ENCODE measurements at places on chromosomes 16 and 17.

DNA sequence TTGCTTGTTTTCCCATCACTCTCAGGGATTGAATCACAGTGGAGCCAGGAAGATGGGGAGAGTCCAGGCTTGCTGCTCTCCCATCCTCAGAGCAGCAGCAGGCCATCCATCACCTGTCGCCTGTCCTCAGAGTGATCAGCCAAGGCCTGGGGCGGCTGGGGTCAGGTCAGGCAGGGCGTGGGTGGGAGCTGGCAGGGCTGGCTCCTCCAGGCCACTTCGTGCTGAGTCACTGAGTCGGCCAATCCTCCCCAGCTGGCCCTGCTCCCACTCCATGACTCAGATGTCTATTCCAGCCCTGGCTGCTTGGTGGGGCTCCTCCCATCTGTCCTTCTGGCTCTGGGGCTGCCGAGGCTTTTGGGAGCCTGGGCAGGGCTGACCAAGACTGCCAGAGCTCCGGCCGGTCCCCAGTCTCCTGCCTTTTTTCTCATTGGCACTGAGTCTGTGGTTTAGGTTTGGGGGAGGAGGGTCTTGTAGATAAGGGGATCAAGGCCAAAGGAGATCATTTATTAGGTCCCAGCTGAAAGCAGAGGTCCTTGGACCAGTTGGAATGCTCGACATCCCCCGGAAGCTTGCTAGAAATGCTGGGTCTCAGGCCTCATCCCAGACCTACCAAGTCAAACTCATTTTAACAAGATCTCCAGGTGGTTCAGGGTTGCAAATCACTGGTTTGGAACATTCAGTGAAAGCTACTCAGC is 72.7 kb downstream of the ABCC1 start:
- peak; percentile 38 for DNase-seq

- peak; percentile 83 for DNase-seq
These were observed at the start of gene SAMD14 for GRCh38 chr17:50129728-50130558. Gene SAMD14, minus strand, starts transcription at chr17:50130160. Its CDS starts 5,201 bp downstream, at chr17:50124959.

- no peak for DNase-seq
These were observed 67.7 kb upstream of the BCO1 start for GRCh38 chr16:81170824-81171223.

- no peak for DNase-seq
These were observed 30.4 kb upstream of the CCL1 start for GRCh38 chr17:34393401-34393800.

DNA sequence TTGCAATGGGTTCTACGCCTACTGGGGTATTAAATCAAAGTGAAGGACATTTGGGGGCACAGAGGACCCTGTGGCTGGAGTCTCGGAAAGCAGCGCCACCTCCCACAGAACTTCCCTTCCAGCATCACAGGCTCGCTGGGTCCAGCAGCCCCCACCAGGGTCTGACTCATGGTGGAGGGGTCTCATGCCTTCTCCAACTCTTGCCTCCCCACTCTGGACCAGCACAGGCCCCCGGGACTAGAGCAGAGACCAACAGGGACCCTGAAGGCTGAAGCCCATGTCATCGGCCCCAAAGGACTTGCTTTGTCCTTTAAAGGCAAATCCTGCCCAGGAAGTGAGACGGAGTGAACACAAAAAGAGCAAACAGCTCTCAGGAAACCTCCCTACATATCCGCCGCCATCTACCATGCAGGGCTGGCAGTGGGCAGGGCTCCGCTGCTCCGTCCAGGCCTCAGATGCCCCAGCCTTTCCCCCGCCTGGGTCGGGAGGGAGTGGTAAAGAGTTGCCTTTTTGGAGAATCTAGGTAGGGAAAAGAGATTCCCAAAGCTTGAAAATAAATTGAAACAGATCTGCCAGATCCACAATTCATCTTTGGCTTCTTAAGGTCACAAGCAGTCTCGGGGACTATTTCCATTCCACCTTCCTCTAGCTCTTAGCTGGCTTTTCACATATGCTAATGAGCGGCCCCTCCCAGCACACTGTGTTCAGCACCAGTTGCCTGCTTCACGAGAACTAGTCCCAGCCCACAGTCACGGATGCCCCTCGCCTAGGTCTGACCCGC is 2.1 kb upstream of the GPRC5C start:
- DNase-seq = peak; percentile 17

DNA sequence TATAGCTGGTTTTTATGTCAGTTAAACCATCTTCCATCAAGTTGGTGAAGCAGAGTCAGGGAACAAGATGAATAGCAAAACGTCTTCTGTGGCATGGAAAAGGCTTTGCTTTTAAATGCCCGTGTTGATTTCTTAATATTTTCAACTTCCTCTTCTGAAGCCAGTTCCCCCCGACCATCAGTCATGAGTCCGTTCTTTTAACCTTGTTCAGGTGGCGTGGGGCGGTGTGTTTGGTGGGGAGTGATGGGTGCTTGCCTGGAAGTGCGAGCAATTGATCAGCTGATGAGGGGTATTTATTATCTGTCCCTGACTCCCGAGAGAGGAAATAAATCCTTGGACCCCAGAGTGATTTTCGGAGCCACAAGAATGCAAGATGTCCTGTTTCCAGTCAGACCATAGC is 147.1 kb downstream of the WWOX start:
- no peak for DNase-seq

DNA sequence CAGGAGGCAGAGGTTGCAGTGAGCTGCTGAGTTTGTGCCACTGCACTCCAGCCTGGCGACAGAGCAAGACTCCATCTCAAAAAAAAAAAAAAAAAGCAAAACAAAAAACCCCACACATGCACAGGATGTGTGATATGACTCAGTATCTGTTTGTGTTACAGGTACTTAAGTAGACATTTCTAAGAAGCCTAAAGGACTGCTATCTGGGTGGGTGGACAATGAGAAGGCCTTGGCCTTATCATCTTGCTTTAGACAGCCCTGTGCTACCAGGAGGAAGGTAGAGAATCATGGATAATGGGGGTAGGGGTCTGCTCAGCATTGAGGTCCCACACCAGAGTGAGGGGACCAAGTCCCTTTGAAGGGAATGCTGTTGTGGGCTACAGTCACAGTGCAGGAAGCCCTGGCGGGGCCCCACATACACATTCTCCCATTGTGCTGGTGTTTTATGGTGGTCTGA is 26.7 kb downstream of the PLD6 start:
- DNase-seq = no peak

DNA sequence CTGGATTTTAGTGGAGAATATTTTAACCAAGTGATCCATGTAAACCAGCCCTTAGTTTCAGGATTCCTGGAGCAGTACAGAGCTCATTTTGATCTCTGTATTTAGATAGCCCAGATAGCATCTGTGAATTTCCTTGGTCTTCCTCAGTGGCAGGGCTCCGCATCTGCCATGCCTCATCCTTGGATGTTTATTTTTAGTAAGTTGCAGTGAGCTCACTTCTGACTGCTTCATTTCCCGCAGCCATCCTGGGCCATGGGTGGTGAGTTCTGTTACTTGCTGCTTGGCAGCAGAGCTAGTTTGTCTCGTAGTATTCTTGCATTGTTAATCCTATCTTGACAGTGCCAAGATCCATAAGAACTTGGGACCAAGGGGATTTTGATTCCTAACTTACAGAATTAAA is 33.7 kb downstream of the IST1 start:
- DNase-seq = no peak

DNA sequence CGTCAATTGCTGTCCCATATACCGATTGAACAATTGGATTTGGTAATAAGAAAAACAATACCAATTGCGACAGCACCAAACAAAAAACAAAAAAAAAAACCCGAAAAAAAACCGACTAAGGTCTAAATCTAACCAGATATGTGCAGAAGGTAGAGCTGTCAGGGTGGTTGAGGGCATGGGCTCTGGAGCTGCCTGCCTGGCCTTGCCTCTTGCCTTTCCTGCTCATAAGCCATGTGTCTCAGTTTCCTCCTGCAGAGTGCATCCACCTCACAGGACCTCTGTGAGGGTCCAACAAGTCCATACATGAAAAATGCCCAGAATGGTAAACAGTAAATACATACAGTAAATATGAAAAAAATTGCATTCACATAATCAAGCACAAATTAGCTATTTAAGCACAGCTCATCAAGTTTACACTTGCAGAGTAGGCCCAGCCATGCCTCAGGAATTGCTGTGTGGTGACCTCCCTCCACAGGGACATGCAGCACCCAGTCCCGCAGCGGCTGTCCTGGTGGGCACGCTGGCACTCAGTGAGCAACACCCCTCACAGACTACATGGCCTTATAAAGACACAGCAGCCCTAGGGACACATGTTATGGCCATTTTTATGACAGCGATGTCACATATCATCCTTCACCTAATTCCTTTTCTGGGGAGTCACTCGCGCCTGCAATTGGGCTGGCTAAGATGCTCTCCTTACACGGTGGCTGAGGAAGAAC is 17.9 kb downstream of the TBC1D28 start:
- no peak for DNase-seq

- DNase-seq = no peak
These were observed 429.8 kb downstream of the MAF start for GRCh38 chr16:79170555-79171246.

DNA sequence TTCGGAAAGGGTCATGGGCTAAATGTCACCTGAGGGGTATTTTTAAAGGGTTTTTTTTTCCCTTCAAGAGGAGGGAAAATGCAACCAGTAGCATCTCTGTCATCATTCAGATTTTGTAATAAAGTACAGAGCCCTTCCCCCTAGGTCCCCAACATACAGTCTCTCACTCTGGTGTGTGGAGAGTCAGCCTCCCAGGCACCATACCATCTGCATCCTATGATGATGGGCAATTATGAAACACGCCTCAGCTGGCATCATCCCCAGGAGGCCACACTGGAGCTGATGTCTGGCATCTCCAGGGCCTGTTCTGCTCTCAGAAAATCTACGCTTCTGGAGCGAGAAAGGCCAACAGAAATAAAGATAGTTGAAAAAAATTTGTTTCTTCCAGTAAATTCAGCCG is 32.0 kb downstream of the TBX4 start:
- DNase-seq = peak; percentile 59

DNA sequence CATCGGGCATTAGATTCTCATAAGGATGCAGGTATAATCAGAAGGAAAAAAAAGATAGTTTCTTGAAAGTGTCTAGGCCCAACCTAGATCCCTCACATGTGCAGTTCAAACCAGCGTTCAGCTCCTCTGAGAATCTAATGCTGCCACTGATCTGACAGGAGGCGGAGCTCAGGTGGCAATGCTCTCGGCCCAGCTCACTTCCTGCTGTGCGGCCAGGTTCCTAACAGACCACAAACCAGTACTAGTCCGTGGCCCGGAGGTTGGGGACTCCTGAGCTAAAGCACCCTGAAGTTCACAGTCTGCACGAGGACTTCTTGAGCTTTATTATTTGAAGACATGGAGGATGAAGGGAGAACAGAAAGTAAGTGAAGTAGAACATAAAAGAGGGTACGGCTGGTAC is 16.8 kb downstream of the SMCR8 start:
- no peak for DNase-seq

GRCh38 chr17:20223808-20224328 is 214.7 kb downstream of the SPECC1 start:
- no peak for DNase-seq

DNA sequence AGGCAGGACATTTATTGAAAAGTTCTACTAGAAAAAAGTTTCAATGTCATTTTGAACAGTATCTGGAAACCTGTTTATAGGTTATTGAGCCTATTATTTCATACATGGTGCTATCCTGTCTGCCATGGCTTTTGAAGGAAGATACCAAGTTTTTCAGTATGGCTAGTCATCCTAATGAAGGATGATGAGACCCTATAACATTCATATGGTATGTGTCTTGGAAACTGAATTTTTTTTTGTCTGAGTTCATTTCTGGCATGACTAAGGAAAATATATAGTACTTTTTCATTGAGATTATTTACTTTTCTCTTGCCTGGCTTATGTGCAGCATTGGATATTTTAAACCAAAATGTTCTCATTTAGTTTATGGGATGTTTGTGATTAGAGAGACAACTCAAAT is 30.2 kb downstream of the CLTC start:
- DNase-seq = no peak

GRCh38 chr16:14109077-14109775 is 38.1 kb downstream of the MRTFB start:
- DNase-seq = no peak

GRCh38 chr16:47581114-47581513 is 120.0 kb downstream of the PHKB start:
- DNase-seq = no peak

- no peak for DNase-seq
These were observed 684 bp upstream of the CWC25 start for GRCh38 chr17:38825762-38826247.

- DNase-seq = no peak
These were observed 23.7 kb upstream of the CBX4 start for GRCh38 chr17:79862771-79863440.

DNA sequence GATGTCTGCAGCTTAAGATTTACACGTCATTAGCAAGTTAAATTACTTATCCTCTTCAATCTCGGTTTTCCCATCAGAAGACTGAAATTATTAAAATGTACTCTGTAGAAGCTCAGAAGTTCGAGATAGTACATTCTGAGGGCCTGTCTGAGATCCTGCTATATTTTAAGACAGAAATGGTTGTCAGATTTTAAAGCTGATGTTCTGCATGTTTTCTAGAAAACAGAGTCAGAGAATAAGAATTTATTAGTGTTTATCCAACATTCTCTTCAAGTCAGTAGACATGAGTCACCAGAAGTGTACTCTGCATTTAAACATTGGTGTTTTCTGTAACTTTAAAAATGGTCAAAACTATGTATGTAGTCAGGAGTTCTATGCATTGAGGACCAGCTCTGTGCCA is 155.2 kb upstream of the MYOCD start:
- DNase-seq = no peak

- DNase-seq = peak; percentile 74
These were observed at the start of the genes CXCL16 and ZMYND15 for GRCh38 chr17:4739122-4740024. Gene CXCL16, minus strand, starts transcription at chr17:4739928. Its CDS starts 589 bp downstream, at chr17:4739339. Gene ZMYND15, plus strand, starts transcription at chr17:4739833. Its CDS starts 716 bp downstream, at chr17:4740549.

- no peak for DNase-seq
These were observed 66.5 kb downstream of the GNAO1 start for GRCh38 chr16:56257666-56258342.

- no peak for DNase-seq
These were observed 39.5 kb downstream of the USP7 start for GRCh38 chr16:8924214-8924613.

DNA sequence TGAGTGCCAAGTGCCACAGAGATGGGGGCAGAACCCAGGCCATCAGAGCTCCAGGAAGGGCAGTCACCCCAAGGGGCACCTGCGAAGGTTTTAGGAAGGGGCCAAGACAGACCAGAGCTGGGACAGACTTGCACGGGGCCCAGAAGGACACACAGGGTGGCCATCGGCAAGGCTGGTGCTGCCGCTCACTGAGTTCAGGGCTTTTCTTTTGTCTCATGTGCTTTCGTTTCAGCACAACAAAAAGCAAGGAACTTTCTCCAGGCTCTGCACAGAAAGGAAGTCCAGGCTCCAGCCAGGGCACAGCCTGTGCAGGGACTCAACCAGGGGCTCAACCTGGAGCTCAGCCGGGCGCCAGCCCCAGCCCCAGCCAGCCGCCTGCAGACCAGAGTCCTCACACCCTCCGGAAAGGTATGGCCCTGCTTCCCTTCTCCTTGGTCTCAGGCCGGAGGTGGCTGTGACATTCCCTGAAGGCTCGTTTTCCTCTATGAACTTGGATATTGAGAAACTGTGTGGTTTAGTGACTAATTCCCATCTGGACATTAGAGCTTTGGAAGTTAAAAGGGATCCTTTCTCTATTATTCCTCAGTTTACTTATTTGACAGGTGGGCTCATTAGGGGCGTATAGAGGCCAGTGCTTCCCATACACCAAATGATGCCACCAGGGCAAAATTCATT is 37.9 kb downstream of the ELAC2 start:
- no peak for DNase-seq
